ENCODE measurements at places on chromosomes 3 and 15.

GRCh38 chr3:126784254-126784653 is 80.2 kb downstream of the CHCHD6 start:
- DNase-seq = no peak

GRCh38 chr3:24526640-24527212 is 32.1 kb upstream of the THRB start:
- DNase-seq = peak; percentile 26

- no peak for DNase-seq
These were observed 35.4 kb downstream of the SLCO2A1 start for GRCh38 chr3:133994166-133994890.

DNA sequence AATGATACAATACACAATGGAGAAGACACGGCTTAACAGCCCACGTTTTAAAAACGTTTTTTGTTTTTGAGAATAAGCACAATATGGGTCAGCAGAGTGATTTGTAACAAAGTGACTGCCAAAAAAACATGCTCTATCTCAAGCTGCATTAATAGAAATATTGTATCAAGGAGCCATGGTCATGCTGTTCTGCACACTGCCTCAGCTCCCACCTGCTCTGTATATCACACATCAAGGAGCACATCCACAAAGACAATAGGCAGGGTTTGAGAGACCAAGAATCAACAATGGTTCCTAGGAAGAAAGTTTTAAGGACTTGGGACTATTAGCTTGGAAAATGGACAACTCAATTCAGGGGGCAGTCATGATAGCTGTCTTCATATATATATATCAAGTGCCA is 6.3 kb upstream of the BBX start:
- DNase-seq = no peak

DNA sequence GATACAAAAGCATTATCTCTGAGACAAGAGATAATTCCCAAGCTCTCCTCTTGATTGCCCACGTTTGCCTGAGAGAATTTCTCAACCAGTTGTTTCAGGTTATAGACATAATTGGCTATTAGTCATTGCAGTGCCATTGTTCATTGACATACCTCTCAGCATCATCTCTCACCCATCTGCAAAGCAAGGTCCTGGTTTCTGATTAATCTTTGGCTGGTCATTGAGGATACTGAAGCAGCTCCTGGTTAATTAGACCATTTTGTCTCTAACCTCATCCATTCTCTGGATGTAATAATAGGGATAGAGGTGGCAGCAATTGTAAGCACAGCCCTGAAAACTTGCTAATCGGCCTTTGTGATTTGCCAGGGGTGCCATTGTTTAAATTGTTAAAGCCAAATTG is 104.2 kb downstream of the CNTN6 start:
- no peak for DNase-seq

- DNase-seq = no peak
These were observed 167.3 kb downstream of the SQOR start for GRCh38 chr15:45802140-45802539.

DNA sequence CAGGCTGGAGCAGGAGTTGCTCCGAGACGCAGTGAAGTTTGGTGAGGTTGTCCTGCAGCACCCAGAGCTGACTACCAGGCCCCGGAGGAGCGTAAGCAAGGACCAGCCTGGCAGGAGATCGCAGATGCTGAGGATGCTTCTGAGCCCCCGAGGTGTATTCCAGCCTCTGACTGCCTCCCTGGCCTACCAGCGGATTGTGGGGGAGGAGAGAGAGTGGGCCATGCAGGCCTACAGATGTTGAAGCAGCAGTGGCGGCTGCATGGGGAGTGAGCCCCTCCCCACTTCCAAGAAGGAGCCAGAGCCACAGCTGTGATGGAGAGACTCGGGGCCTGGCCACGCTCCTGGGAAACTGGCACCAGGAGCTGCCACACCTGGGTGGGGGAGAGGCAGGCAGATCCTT is 302.5 kb upstream of the PROK2 start:
- no peak for DNase-seq

GRCh38 chr3:65262548-65262947 is 574.7 kb upstream of the ADAMTS9 start:
- DNase-seq = no peak

- DNase-seq = peak; percentile 57
These were observed 128.8 kb downstream of the FRMD5 start for GRCh38 chr15:44066211-44066827.

DNA sequence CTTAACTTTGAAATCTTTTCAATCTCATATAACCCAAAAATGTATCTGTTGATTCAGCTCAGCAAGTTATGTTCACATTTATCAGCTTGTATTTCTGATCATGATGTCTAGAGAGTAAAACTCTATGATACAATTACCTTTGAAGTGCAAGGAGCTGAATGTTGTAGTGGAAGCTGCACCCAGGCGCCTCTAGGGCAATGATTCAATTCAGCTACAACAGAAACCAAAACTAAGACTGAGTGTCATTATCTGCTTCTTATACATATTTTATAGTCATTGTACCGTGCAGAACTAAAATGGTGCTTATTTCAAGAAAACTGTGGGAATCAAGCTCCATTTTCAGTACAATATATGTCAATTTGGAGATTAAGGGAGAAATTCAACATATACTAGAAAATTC is 1237.5 kb downstream of the ZPLD1 start:
- no peak for DNase-seq

DNA sequence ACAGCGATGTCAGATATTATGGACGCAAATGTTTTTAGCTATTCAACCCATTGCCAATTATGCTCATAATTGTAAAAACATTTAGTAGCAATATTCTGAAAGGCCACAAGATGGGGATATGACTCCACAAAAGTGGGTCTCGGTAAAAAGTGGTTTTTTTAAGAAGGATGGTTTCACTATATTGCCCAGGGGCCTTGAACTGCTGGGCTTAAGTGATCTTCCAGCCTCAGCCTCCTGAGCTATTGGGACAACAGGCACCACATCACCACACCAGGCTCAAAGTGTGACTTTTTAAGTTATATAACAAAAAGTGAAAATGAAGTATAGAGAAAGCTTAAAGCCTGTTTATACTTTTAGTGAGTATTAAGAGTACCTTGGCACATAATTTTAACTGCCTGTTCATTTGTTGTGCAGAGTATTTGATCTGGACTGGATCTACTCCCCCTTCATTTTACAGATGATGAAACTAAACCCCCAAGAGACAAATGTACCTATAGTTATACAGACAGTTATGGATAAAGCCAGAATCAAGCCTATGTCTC is 9.4 kb downstream of the NAA50 start:
- DNase-seq = no peak

- DNase-seq = no peak
These were observed 124.1 kb downstream of the FILIP1L start for GRCh38 chr3:99990179-99990578.

GRCh38 chr3:47520756-47521155 is 7.2 kb upstream of the ELP6 start:
- no peak for DNase-seq

DNA sequence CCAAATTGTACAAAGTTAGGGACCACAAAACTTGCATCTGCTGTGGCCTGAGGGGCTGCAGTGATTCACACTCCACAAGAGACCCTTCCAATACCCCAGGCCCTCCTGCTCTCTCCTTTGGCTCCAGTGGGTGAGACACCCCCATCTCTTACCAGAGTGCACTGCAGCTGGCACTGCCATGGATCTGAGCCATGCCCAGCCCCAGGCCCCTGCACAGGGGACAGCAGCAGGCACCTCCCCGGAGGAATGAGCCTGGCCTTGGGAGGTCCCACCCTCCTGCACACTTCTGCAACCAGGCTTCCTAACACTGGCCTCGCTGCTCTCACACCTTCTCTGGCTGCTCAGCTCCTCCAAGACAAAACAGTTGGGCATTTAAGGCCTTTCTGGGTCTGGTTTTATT is 16.3 kb upstream of the TSPAN3 start:
- no peak for DNase-seq

- no peak for DNase-seq
These were observed 55.3 kb downstream of the SLC28A2 start for GRCh38 chr15:45307230-45307924.

DNA sequence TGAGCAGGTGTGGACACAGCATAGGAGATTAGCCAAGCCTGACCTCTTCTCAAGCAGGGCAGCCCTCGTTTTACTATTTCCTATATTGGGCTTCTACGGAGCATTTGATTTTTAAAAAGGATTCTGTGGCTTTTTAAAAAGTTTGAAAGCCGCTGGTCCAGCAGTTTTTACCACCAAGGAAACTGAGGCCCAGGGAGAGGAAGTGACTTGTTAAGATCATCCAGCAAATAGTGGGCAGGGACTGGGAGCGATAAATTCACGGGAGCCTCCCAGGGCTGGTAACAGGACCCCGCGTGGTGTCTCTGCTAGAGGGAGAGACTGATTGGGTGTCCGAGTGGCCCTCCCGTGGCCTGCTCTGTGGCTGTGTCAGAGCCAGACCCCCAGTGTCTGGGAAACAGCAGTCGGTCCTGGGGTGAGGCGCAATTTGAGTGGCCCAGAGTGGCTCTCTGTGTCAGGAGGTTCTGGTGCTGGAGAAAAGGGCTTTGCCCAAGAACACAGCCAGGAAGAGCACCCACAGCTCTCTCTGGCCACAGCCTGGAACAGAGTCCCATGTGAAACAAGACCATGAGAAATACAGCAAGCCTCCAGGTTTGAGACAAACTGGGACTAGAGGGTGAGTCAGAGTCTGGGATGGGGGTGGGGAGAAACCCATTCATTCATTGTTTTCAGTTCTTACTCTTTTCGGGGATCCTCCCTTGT is 4.2 kb downstream of the FURIN start:
- peak; percentile 17 for DNase-seq

DNA sequence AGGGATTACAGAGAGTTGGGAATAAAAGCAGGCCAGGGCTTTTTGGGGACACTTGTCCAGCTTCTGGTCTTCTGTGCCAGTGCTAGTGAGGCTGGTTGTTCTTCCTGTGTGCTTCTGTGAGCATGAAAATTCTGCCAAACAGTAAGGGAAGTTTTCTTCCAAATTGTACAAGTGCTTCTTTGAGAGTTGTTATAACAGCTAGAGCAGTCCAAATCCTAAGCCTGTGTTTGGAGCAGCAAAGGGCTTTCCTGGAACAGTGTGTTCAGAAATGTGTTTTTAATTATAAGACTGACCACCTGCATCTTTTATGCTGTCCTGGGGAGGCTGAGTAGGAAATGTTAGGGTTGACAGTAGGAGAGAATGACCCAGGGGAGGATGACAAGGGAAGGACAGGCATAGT is 223.0 kb upstream of the P2RY1 start:
- DNase-seq = no peak

DNA sequence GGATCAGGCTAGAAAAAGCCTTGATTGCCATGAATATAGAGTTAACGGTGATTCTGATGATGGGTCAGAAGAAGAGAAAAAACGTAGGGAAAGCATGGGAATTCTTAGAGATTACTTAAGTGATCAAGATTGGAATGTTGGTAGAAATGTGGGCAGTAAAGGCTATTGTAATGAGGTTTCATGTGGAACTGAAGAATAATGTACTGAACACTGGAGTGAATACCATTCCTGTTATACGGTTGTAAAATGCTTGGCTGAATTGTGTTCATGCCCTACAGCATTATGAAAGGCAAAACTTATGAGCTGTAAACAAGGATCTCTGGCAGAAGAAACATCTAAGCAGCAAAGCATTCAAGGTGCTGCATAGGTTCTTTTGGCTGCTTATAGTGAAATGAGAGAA is 414.1 kb upstream of the CBLB start:
- no peak for DNase-seq

GRCh38 chr15:76988867-76989780 is 5.8 kb upstream of the PSTPIP1 start:
- peak; percentile 39 for DNase-seq

GRCh38 chr3:114194750-114195149 is 15.9 kb upstream of the DRD3 start:
- no peak for DNase-seq

DNA sequence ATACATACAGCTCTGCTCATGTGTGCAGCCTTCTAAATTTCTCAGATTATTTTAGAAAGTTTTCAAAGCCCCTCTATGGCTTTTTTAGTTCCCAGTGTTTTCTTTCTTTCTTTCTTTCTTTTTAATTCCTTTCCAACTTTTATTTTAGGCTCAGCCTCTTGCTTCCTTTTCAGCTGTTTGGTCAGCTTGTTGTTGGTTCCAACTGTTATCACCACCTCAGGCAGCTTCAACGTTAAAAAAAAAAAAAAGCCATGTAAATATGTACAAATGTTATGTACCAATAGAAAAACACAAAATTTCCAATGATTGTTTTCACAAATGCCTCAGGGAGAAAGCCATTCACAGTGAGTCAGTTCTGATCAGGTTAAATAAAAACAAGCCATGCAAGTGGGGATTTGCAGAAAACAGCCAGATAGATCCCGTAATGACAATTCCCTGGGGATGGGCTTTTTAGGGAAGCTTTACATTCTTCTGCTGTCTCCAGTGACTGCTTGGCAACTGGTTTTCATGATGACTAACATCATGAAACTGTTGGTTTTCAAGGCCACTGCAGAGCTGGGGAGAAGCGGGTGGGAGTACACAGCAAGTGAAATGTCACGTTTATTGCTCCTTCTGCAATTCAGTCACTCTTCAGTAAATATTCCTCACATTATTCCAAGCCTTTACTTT is 908.4 kb downstream of the EPHA3 start:
- no peak for DNase-seq

DNA sequence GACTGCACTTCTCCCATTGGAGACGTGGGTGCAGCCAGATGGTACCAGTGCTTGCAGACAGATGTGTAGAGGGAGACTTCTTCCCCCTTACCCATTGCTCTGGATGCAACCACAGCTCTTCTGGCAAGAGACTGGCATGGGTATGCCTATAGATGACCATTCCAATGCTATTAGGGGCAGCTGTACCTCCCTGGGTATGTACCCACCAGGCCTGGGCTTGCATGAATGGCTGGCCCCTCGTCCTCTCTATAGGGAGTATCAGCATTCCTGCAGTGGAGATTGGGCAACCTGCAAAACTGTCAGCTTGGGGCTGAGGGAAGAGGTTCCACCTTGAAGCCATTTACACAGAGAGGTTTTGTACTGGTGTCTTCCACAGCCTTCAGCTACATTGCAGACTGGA is 57.6 kb upstream of the FXR1 start:
- no peak for DNase-seq

- DNase-seq = no peak
These were observed 1.8 kb downstream of the SPTSSB start for GRCh38 chr3:161369531-161369930.
